ELF-1 (cell line): ENCODE measurements at places on chromosomes 7 and 10.

DNA sequence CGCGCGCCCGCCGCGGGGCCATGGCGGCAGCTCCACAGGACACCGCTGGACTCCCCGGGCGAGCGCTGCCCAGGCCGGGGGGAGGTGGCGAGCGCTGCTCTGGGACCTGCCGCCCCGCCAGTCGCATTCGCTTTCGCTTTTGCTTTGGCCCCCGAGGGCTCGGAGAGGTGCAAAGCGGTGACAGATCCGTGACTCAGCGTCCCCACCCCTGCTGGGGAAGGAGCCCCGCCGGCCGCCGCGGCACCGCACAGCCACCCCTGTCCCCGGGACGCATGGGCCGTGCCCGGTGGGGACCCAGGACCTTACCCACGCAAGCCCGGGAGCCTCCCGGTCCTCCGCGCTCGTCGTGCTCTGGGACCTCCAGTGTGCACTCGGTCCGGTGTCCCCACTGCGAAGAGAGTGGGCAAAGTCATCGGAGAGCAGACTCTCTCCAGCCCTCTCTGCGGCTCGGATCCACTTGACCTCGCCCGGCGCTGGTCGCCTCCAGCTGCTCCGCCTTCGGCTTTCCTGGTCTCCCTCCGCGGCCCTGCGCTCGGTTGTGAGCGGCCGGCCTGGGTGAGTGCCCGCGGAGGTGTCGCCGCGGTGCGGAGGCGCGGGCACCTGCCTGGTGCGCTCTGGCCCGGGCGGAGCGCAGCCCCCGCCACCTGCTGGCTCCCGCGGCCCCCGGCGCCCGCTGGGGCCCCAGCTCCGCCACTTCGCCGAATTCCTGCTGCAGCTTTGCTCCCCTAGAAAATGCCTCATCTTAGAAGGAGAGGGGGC lies at the start of gene IL15RA:
Gene IL15RA (minus strand): TSS at position 73 of the 759 bp plus-strand sequence. CDS start 51 bp downstream, at position 22.
- peak; percentile 76 for DNase-seq

- DNase-seq = no peak
Observed at GRCh38 chr7:66731986-66732385, 8.5 kb upstream of the RABGEF1 start.

DNA sequence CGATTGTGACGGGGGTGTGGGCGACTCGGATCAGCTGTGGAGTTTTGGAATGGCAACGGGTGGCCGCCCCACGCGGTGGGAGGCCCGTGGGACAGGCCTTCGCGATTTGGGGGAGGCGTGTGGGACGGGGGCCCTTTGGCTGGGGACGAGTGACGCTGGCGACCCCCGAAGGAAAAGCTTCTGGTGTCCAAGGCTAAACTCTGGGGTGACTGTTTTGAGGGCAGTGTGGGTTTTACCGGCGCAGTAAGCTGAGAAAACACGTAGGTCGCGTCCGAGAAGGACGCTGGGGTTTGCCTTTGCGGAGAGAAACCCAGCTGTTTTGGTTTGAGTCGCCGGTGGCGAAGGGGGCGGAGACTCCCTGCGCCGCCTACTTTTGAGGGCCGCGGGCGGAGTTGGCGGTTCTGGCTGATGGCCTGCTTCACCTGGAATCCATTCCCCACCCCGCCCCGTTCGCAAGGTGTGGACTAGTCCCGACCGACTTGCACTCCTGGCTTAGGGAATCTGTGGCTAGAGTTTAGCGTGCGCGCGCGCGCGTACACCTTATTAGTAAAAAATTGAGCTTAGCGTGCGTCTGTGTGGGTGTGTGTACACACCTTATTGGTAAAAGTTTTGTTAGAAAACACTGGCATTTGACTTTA lies 606 bp downstream of the TAX1BP1 start:
- peak; percentile 97 for DNase-seq

- no peak for DNase-seq
Observed at GRCh38 chr10:130466271-130466997, 330.2 kb downstream of the GLRX3 start.

- peak; percentile 19 for DNase-seq
Observed at GRCh38 chr10:17123961-17124360, 5.7 kb downstream of the CUBN start.

GRCh38 chr10:938941-939678 lies 7.6 kb upstream of the LARP4B start:
- DNase-seq = no peak

GRCh38 chr7:100887516-100888290 lies 1.8 kb downstream of the UFSP1 start:
- DNase-seq = no peak

- DNase-seq = peak; percentile 17
Observed at GRCh38 chr7:147170341-147171012, 1053.9 kb downstream of the CNTNAP2 start.
